Stimulated activated CD4-positive, alpha-beta T cell treated with anti-CD3 and anti-CD28 coated beads, Interleukin-15, amount 100 ng/mL, for 1 hour (primary cell): ENCODE measurements at places on chromosomes 2 and 18.

DNA sequence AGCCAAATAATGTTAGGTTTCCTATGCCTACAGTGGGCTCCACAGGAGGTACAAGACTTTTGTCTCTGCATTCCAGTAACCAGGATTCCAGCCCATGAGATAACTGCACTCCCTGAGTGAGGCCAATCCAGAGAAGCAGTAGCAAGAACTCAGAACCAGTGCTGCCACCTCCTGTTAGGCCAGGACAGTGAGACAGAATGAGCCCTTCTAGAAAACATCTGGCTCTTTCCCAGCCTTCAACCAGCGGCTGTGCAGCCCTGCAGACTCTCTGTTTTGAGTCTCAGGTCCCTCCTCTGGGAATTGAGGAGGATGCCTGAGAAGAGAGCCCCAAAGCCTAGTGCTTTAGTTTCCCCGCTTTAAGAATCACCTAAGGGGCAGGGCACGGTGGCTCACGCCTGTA, 44.2 kb downstream of the ARID5A start:
- DNase-seq = no peak

GRCh38 chr2:197028230-197028629, 101.7 kb upstream of the PGAP1 start:
- no peak for DNase-seq

- DNase-seq = no peak
Measured at GRCh38 chr2:101704046-101704466, 6.5 kb downstream of the MAP4K4 start.

GRCh38 chr18:59070181-59070912, 69.3 kb upstream of the SEC11C start:
- DNase-seq = peak; percentile 70

GRCh38 chr2:109549016-109549590, 64.7 kb downstream of the SEPTIN10 start:
- no peak for DNase-seq

DNA sequence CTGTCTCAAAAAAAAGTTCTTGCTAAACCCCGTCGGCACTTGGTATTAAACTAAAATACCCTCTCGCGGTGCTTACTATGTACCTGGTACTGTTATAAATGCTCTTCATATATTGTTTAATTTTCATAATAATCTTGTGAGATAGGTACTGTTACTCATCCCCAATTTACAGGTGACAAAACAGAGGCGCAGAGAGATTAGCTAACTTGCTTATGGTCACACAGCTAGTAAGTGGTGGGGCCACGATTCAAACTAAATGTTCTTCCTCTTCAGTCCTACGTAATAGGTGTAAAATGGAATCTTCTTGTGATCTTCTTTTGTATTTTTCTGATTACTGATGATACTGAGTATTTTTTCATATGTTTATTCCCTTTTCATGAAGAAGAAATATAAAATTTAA, 51.3 kb downstream of the TET3 start:
- DNase-seq = no peak

DNA sequence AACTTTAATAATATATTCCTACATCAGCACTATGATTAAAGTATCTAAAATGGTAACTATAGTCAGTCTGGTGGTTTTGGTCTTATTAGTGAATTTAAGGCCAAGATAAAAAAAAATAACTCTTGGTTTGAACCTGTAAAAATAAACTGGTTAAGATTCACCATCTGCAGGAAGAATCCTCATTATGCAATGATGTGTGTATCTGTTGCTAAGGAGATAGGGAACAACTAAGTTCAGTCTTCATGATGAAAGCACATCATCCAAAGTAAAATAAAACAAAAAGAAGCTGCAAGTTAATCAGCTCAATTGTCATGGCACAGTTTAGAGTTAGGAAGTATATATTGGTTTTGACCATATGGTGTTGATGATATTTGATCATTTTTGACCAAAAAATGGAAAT, 466.0 kb downstream of the NYAP2 start:
- no peak for DNase-seq

- DNase-seq = no peak
Measured at GRCh38 chr18:15005313-15006130, 257.6 kb downstream of the ANKRD30B start.

DNA sequence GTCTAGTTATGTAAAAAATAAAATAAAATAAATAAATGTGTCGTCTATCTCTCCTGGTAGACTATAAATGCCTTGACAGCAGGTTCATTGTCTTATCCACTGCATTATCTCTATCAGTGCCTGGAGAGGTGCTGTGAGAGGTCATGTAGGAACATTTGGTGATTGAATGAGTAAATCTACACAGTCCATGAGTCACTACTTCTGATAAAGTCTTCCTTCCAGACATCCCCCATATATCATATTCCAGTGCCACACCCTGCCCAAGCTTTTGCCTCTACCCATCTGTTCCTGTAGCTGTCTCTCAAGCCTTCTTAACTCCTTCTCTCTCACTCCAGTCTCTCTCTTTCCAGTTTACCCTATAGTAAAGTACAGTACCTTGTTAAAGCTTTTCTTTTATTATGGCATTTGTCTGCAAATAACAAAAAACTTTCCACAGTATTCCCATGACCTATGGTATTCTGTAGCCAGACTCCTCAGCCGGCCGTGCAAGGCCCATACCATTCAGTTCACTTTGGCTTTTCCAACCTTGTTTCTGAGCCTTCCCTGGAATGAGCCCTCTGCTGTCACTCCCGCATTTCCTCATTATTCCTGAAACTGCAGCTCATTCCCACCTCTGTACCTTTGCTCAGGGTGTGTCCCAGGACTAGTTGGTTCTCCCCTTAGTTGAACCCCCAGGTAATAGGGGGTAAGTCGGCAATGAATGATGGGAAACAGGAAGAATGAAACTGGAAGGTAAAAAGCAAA, 37.5 kb downstream of the ANXA4 start:
- no peak for DNase-seq
